ENCODE measurements at places on chromosomes 1 and 21.

- no peak for DNase-seq
Measured at GRCh38 chr1:66533804-66534740, at the start of gene SGIP1. SGIP1 (plus strand) TSS chr1:66534153; CDS start chr1:66534359, 206 bp downstream.

- DNase-seq, result no peak
Measured at GRCh38 chr1:54995835-54996234, 2.9 kb upstream of the BSND start.

- DNase-seq, result no peak
Measured at GRCh38 chr1:221078260-221078965, 199.2 kb downstream of the HLX start.

DNA sequence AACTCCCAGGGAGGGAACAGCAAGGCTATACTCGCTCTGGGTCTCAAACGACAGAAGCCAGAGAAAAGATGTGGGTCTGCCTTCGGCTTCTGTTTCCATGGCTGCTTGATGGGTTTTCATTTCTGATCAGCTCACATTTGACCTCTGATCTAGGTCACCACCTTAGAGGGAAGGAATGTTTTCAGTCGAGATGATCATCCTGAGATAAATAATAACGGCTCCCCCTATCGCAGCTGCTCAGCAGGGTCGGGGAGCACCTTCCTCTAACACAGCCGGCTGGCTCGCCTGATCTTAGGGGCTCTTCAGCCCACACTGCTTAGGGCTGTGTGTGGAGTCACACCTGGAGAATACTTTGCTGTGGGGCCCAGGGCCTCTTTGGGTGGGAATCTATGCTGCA, 53.1 kb upstream of the ZNF648 start:
- DNase-seq, result no peak

Data from type B pancreatic cell (in vitro differentiated cells).